ENCODE measurements at places on chromosomes 4 and X. TPM values are rescaled to one million over a fixed set of nuclear protein-coding genes. Genes with fewer than 3 reads are reported as not detected.

- peak; percentile 70 for ATAC-seq
These were observed 78.1 kb upstream of the PAGE3 start for GRCh38 chrX:55342533-55343501.

DNA sequence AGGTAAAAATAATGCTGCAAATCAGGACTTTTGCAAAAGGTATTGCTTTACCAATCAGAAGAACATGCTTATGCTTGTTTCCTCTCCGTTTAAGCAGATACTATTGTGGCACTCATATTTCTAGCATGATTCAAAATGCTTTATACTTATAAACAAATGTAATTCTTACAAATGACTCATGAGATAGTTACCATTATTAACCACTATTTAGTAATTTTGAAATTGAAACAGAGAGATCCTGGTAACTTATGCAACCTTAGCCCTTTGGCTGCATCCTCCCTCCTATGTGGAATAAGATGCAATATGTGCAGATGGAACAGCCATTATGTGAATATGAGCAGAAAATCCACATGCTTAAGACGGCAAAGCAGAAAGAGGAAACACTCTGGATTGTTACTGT is 164.7 kb downstream of the PCDH18 start:
- ATAC-seq: peak; percentile 20

GRCh38 chr4:185092535-185093197 is 50.4 kb upstream of the SLC25A4 start:
- ATAC-seq: no peak

DNA sequence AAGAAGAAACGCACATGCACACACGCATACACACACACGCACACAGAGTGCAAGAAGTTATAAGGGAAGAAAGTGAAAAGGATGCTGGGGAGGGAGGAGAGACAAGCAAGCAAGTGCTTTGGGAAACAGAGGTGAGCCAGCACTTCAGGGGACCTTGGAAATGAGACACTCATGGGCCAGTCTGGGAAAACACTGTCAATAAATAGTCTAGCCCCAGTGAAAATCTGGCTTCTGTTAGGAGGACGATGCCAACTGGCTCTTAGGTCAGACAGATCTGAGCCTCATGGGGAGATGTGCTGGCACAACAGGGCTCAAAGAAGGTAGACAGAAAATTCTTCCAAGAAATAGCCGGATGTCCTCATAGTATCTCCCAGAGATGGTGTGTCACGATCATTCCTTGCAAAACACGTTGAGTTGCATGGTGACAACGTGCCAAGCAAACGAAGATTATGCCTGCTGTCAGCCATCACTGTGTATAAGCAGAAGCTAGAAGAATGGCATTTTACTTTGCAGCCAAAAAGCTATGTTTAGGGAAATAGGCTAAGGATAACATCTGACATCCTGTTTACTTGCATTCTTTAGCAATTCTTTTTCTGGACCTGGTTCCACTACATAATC is 557 bp upstream of the ARHGEF6 start:
- ATAC-seq: no peak

CDK16 gene
- 80.7 TPM for total RNA-seq

PRRG1 gene
- 6.9 TPM for total RNA-seq

- ATAC-seq: no peak
These were observed 176.8 kb downstream of the LARP7 start for GRCh38 chr4:112813790-112814189.

GRCh38 chr4:129254526-129254925 is 158.6 kb downstream of the C4orf33 start:
- ATAC-seq: no peak

DNA sequence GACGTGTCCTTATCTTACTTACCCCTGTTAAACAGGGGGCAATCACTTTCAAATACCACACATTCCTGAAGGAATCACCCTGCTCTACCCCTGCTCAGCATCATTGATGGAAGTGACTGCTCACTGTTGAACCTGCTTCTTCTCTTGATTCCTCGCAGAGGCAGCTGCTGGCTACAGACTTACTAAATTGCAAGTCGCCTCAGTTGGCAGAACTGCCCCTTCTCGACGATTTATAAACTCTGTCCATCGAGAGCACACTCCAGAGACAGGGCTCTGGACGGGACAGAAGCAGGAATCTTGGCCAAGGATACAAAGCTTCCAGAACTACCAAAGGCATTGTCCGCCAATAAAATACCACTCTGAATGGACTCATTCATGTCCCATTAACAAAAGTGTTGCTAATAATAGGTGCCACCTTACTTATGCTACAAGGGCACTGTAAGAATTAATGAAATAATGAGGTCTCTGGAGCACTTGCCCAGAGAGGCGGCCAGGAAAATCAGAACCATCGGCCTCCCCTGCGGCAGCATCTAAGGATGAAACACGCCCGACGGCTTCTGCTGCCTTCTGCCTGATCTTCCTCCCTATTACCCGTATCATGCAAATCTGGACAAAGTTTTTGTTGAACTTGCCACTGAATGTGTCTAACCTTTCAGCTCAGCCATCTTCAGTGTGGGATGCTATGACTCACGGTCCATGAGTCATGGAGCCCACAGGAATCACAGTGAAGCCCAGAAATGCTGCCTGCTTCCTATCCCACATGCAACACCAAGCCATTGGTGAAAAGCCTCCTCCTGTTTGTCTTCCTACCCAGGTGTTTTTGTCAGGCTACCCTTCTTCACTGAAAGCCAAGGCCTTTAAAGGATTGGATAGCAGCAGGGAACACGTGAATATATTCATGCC is 164.9 kb downstream of the MAML3 start:
- ATAC-seq: peak; percentile 89

- ATAC-seq: peak; percentile 93
These were observed 30.9 kb upstream of the FAM156A start for GRCh38 chrX:52988985-52989917.

CLCN4 gene
- total RNA-seq: 0.84 TPM

DNA sequence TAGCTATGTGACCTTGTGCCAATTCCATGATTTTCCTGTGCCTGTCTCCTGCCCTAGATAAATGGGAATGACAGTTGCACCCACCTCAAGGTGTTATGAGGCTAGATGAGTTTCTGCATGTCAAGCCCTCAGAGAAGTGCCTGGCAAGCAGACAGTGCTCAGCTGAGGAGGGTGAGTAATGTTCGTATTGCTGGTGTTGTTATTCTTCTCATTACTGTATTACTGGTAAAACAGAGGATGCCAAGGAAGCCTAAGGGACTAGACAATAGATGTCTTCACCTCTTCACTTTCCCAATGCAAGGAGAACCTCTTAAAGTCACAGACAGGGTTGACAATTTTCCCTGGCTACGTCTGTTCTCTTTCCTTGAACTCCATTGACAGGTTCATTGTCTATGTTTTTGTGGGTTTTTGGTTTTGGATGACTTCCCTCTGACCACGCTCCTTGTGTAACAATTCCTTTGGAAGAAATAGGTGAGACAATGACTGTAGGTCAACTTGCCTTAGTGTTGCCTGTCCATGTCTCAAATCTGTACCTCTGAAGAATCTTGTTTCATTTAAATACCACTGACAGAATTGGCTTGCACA is 19.2 kb downstream of the ETDC start:
- peak; percentile 64 for ATAC-seq

- ATAC-seq: peak; percentile 57
These were observed 89.3 kb upstream of the ENPP6 start for GRCh38 chr4:184306949-184307348.

LRP2BP gene
- total RNA-seq: 0.60 TPM

- ATAC-seq: no peak
These were observed 9.1 kb downstream of the ARX start for GRCh38 chrX:25006586-25007058.

GRCh38 chrX:39613482-39613995 is 484.2 kb downstream of the BCOR start:
- no peak for ATAC-seq

DNA sequence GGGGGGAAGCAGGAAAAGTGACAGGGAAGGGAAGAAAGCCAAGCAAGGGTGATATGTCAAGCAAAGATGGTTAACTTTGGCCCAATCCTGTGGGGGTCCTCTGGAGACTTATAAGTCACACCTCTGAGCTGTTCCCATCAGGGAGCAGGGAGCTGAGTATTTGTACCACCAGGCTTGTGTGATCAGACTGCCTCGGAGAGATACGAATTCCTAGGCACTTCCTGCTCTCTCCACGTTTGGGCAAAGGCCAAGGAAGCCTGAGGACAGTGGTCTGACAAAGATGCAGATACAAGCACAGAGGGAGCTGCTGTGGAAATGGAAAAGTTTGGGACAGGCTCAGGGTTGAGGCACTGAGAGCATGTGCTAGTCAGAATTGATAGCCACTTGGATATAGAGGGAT is 10.4 kb upstream of the PPP3CA start:
- no peak for ATAC-seq

DNA sequence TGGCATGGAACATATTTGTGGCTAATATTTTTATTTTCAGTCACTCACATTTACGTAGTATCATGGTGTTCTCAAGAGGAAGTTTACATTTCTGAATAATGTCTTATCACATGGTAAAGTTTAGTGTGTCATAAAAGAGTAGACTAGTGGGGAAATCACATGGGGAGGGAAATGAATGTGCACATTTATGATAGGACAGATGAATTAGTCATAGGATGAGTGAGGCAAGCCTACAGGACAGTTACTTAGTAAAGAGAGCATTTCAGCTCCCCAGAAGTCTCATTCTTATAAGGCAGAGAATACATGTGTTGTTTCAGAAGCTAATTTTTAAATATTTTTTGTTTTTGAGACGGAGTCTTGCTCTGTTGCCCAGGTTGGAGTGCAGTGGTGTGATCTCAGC is 6.2 kb downstream of the GK start:
- ATAC-seq: peak; percentile 78

GRCh38 chr4:83609365-83609764 is 73.5 kb downstream of the GPAT3 start:
- no peak for ATAC-seq

GRCh38 chrX:68699960-68700746 is 52.7 kb downstream of the STARD8 start:
- no peak for ATAC-seq

GRCh38 chr4:141645611-141646340 is 9.4 kb downstream of the IL15 start:
- ATAC-seq: peak; percentile 70

Data from esophagus mucosa (tissue), 1 donor.